ENCODE measurements at places on chromosomes 13 and 19. TPM values are rescaled to one million over a fixed set of nuclear protein-coding genes. Genes with fewer than 3 reads are reported as not detected.

ZNF730 gene
- 7.3 TPM for polyA plus RNA-seq

SERP2 gene
- polyA plus RNA-seq: 10.3 TPM

GRCh38 chr13:41137241-41137640, 4.6 kb upstream of the KBTBD6 start:
- no peak for DNase-seq

- DNase-seq: no peak
Observed at GRCh38 chr19:39592381-39592780, 9.9 kb upstream of the LGALS13 start.

DNA sequence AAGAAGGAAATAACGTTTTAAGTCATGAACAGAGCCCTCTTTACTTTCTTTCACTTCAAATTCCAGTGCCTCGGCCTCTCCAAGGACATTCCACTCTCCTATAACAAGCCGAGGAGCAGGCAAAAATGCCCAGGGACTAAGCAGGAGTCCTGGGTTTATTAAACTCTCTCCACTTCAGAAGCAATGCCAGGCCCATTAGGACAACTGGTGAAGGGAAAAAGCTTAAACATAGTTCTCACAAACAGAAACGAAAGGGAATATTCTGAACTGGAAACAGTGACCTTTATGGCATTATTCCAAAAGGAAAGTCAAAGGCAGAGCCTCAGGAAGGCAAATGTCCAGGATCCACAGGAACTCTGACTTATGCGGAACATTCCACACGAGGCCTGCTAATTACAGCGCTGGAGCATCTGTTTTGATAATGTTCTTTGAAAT, 30.9 kb upstream of the MED4 start:
- no peak for DNase-seq

Data from right renal pelvis (tissue), 4 donors.